ENCODE measurements at places on chromosomes 1 and 21. TPM values are rescaled to one million over a fixed set of nuclear protein-coding genes. Genes with fewer than 3 reads are reported as not detected.

Gene CYP2J2
- 1.5 TPM for total RNA-seq

DNA sequence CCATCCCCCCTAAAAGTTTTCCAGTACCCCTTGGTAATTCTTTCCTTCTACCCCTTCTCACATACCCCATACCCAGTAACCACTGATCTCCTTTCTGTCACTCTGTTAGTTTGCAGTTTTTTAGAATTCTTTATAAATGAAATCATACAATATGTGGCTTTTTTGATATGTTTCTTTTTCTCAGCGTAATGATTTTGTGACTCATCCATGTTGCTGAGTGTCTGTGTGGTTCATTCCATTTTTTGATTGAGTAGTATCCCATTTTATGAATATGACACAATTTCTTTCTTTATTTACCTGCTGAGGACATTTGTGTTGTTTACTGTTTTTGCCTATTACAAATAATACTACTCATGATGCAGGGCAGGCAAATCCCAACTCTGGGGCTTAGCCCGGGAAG, 1605.3 kb downstream of the BRINP3 start:
- no peak for DNase-seq

Gene DENND2C
- 8.8 TPM for total RNA-seq

- no peak for DNase-seq
These were observed 6.6 kb downstream of the PEF1 start for GRCh38 chr1:31637915-31638673.

Gene SLC9C2
- not detected for total RNA-seq

Gene NOL9
- total RNA-seq: 32.9 TPM

GRCh38 chr21:34915364-34915841, 133.7 kb downstream of the RUNX1 start:
- no peak for DNase-seq

DNA sequence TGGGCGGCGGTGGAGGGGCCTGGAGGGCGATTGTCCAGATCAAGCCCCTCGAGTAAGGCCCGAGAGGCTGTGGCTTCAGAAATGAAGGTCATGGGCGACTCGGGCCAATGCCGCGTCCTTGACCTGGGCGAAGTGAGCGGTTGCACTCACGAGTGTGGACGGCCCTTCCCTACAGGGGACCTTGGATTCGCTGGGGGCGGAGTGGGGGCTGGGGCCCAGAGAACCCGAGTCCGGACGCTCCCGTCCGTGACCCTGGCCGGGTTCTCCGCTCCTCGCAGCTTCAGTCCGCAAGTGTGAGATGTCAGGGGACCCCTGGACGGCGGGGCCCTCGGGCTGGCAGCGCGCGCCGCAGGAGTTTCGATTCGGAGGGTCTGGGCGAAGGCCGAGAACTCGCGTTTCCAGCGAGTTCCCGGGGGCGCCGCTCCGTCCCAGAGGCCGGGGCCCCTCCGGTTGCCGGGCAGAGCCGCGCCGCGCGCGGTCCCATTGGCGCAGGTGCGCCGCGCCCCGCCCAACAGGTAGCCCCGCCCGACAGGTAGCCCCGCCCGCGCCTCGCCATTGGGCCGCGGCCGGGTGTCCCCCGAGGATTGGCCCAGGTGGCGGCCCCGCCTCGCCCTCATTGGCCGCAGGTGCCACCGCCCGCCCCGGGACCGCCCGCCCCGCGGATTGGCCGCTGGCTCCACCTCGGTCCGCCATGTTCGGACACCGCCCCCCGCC, at the start of gene PRKCZ:
Gene PRKCZ (plus strand): TSS at position 694 of the 714 bp plus-strand sequence. CDS start 220 bp downstream, outside the sequence.
- DNase-seq: peak; percentile 94

Gene ZBTB8A
- 5.4 TPM for total RNA-seq

DNA sequence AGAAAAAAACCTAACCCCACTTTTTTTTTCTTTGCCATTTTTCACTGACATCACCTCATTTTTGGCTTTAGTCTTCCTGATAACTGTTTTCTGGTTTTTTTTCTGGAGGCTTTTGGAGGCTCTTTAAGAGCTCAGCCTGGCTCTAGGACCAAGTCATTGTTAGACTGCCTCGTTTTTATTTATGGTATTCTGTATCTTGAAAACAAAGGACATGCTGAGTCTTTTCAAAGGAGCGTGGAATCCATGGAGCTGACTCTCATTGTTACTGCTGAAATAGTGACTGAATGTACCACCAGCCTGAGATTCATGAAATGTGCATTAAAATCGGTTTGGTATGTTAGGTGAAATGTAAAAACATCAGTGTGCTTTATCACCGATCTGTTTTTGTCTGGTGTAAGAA, 28.0 kb downstream of the RASAL2 start:
- no peak for DNase-seq

DNA sequence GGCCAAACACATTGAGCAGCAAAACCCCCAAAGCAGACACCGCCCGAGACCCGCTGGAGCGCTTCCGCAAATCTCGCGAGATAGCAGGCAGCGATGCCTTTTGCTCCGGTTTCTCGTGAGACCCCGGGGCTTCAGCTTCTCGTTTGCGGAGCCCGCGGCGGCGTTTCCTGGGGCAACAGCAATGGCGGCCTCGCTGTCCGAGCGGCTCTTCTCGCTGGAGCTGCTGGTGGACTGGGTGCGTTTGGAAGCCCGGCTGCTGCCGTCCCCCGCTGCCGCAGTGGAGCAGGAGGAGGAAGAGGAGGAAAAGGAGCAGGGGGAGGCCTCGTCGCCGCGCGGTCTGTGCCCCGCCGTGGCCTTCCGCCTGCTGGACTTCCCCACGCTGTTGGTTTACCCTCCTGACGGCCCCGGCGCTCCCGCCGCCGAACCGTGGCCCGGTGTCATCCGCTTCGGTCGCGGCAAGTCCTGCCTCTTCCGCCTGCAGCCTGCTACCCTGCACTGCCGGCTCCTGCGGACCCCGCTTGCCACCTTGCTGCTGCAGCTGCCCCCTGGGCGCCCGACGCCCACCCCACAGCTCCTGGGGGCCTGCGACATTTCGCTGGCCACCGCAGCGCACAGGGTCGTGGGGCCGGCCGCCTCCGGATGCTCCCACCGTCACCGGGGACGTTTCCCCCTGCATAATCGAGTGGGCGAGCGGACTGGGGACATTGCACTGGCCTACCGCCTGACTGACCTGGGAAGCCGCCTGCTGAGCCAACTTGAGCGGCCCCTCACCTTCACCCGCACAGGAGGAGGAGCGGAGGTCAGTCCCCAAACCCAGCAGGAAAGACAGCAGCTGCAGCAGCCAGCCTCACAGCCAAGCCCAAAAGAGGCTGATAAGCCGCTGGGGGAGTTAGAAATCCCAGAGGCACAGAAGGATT, at the start of gene MAP10:
Gene MAP10 (plus strand): TSS at position 148 of the 917 bp plus-strand sequence. CDS start 34 bp downstream, at position 182.
- peak; percentile 72 for DNase-seq

DNA sequence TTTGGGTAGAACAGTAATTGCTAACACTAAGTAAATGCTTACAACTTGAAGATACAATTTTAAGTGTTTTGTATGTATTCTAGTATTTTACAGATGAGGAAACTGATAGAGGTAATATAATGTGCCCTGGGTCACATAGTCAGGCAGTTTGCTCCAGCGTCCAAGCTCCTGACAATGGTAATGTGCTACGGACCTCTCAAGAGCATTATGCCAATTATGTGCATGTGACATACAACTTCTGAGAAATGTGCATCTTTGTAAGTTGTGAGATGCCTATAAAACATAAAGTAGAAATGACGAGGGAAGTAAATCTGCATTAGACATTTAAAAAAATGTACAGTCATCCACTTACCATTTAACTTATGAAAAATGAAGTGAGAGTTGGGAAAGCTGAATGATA, 186.8 kb downstream of the LRRC7 start:
- no peak for DNase-seq

DNA sequence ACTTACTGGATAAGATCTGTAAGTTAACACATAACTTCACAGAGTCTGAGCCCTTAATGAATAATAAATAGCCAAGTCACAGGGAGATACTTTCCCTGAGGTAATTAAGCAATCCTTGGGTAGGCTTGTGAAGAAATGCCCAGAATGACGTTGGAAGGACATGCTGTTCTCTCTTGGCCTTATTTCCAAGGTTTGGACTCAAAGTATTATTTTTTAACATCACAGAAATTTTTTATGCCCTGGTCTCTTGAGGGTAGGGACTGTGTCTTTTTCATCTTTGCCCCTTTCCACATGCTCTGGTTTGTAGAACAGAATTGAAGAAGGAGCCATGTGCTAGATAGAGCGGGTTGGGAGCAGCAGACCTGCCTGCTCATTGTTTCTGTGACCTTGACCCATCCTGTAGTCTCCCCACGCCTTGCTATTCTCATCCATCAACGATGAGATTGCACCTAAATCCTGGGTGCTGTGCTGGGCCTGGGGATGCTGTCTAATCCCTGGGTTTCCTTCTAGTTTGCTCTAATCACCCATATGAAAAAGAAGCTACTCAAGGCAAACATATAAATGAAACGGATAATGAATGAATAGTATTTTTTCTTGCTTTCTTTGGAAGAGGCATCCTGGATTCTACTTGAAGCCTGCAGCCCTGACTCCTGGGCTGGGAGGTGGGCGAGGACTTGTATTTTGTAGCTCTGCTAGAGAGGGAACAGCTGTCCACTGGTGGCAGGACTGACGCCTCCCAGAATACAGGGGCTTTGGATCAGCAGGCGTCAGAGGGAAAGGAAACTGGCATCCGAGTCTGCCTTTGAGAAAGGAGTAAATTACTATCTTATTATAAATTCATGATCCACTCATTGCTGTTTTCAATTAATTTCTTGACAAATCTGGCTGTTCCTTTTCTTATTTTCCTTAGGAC, 17.5 kb upstream of the LAMTOR5 start:
- no peak for DNase-seq

- no peak for DNase-seq
These were observed 141.9 kb upstream of the TNR start for GRCh38 chr1:175885326-175885725.

GRCh38 chr1:30635391-30635975, 87.9 kb downstream of the MATN1 start:
- DNase-seq: no peak

DNA sequence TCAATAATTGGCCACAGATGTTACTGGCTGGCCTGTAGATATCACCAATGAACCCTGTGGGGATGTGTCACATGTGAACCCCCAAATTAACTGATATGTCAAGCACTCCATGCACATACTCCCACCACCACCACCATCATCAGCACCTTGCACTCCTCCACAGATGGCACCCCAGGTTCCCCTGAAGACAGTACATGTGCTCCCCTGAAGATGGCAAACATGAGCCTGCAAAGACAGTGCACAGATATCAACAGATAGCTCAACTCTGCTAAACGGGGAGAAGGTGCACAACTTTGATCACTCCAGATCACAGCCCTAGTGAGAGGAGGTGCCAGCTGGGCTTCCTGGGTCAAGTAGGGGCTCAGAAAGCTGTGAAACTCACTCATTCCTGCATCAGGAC, 74.4 kb downstream of the CLCA4 start:
- no peak for DNase-seq

Measured in type B pancreatic cell (in vitro differentiated cells).